ENCODE measurements at places on chromosomes 3 and 15.
A peak's percentile ranks its signal among the peaks of the same experiment; 100 is the strongest.

DNA sequence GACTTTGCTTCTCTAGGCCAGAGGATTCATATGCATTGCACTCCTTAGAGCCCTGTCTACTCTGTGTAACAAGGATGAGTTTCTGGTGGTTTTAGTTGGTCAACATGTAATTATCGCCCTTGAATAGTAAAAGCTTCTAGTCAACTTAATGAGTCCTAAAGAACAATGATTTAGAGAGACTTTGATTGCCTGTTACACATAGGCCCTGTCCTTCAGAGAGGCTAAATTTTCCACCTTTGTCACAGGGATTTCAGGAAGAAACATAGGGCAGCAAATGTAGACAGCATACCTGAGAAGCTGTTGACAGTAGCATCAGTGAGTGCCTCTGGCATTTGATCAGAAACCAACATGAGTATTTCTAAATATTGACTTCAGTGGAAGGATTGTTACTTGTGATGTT is 7.1 kb downstream of the BTLA start:
- DNase-seq: no peak

GRCh38 chr3:105860641-105861040 is 8.2 kb downstream of the CBLB start:
- DNase-seq: no peak

DNA sequence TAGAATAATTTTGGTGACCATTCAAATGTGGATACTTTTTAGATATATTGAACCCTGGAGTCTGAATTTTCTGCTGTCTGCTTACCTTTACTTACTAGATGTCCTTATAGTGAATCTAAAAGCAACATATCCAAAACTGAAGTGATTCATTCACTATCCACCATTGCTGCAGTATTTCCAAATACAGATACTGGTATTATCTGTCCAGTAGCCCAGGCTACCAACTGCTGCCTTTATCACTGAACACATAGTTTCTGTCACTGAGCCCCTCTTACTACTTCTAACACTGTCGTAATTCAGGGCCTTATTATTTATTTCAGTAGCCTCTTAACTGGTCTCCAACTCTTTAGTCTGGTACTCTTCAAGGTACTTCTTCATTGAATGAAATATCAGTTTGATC is 49.2 kb downstream of the SLMAP start:
- no peak for DNase-seq

DNA sequence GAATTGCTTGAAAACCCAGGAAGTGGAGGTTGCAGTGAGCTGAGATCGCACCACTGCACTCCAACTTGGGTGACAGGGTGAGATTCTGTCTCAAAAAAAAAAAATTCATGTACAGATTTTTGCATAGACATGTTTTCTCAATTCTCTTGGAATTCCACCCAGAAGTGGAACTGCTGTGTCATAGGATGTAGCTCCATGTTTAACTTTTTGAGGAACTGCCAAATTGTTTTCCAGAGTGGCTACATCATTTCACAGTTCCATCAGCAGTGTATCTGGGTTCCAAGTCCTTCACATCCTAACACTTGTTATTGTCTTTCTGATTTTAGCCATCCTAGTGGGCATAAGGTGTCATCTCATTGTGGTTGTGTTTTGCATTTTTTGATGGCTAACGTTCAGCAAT is 9.9 kb downstream of the CAPN7 start:
- DNase-seq: no peak

- DNase-seq: no peak
Observed at GRCh38 chr3:189598530-189599225, 32.5 kb upstream of the TP63 start.

- DNase-seq: no peak
Observed at GRCh38 chr3:52437326-52438103, 7.4 kb downstream of the SEMA3G start.

- DNase-seq: no peak
Observed at GRCh38 chr15:59260090-59260489, 53.4 kb downstream of the LDHAL6B start.

DNA sequence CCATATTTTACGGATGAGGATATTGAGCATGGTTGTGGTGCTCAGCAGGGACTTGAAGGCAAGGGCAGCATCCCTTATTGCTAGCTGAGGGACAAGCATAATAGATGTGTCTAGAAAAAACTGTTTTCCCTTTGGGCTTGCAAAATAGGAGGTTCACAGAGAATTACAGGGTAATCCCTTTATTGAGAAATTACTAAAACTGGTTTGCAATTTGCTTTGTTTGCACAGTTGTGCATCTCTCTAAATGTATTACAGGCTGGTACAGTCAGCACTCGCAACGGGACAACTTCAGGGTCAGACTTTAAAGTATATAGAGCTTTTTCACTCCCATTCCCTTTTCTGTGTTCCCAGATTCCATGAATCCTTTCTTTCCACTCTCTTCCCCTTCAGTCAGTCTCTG is 51.3 kb downstream of the SUCNR1 start:
- no peak for DNase-seq

DNA sequence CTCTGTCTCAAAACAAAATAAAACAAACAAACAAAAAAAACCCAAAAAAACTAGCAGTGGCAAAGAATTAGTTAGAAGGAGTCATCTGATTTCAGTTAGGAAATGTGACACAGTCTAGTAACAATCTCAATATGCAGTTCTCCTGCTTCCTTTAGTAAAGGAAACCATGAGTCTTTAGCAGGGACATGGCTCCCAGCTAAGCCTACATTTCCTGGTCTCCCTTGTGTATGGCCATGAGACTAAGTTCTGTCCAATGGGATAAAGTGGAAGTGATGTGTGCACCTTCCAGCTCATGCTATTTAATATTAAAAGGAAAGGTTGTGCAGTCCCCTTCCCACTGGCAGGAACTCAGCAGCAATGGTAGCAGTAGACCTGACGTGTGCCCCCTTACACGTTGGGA is 74.6 kb downstream of the GREM1 start:
- no peak for DNase-seq

- DNase-seq: no peak
Observed at GRCh38 chr15:52085299-52085698, 27.3 kb downstream of the BCL2L10 start.

DNA sequence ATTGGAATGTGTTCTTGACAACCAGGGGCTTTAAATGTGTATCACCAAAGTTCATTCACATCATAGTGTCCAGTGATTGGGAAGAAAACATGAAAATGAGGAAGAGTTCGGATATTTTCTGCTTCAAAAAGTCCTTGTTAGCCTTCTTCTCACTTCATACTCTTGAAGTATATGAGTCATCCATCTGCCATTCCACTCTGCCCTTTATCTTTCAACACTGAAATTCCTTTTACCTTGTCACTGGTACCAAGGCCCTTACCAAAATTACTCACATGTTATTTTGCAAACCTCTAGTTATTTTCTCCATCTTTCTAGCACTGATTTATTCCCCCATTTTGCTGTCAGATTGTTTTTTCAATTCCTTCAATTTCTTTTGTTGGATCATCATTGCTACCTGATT is 32.5 kb downstream of the OR5H15 start:
- no peak for DNase-seq

DNA sequence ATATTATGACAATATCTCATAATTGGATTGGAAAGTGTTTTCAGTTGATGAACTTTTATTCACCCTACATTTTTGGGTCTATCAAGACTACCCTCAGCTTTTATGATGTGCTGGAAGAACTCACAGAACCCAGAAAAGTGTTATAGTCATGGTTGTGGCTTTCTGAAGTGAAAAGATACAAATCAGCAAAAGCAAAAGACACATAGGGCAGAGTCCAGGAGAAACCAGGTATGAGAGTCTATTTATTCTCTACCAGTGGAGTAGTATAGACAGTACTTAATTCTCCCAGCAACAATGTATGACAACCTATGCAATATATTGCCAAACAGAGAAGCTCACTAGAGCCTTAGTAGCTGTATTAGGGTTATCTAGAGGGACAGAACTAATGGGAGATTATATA is 280.4 kb upstream of the TTC14 start:
- DNase-seq: no peak

- DNase-seq: no peak
Observed at GRCh38 chr3:136637176-136637575, 115.0 kb downstream of the STAG1 start.

DNA sequence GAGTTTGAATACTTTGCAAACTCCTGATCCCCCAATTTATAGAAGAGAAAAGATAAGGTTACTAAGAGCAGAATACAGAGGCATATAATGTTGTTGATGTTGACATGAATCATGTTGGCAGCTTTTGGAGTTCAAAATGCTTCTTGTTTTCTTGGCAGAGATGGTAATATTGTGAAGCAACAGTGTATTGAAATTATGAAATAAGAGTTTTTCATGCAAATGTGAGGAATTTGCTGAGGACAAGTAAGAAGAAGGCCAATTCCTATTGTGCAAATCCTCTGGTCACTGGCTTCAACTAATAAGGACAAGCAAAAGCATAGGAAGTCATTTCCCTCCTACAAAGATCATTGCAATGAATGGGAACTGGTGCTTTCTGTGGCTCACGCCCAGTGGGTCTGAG is 126.9 kb upstream of the CHL1 start:
- no peak for DNase-seq

GRCh38 chr3:124258057-124258500 is 266.2 kb upstream of the ROPN1 start:
- DNase-seq: no peak

GRCh38 chr15:33074942-33075341 is 119.6 kb downstream of the FMN1 start:
- no peak for DNase-seq

GRCh38 chr3:119240101-119240590 is 532 bp downstream of the B4GALT4 start:
- DNase-seq: no peak

GRCh38 chr3:42935472-42935871 is 29.5 kb downstream of the ZNF662 start:
- no peak for DNase-seq

GRCh38 chr3:141403576-141403975 is 35.3 kb downstream of the ZBTB38 start:
- DNase-seq: no peak

DNA sequence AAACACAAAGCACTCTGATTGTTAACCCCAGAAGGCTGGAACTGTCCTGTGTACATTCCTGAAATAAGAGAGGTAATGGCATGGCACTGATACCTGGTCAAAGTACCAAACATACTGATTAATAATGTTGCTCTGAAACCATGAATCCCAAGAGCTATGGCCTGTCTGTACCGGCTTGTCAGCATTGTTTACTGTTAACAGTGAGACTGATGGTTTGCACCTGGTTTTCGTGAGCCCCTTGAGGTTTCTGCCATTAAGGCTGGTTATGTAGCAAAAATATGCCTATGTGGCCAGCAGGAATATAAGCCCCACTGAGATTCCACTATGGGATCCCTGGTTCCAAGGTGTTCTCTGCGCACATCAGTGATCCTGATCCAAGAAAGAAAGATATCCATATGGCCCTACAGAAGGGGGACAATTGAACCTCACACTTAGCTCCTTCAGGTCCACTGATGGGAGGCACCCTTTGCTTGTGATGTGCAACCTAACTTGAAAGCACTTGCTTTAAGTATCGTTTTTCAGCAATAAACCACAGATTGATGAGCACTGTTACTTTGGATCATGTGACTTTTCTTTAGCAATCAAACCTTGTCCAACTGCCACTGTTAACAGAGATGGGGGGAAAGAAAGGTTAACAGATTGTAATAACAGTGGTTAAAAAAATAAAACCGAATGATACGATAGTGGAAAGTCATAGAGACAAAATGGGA is 65.2 kb downstream of the TBL1XR1 start:
- DNase-seq: no peak

- DNase-seq: no peak
Observed at GRCh38 chr3:148901987-148902791, 37.1 kb downstream of the CPA3 start.

GRCh38 chr3:37514055-37514665 is 339.8 kb upstream of the LRRFIP2 start:
- no peak for DNase-seq

DNA sequence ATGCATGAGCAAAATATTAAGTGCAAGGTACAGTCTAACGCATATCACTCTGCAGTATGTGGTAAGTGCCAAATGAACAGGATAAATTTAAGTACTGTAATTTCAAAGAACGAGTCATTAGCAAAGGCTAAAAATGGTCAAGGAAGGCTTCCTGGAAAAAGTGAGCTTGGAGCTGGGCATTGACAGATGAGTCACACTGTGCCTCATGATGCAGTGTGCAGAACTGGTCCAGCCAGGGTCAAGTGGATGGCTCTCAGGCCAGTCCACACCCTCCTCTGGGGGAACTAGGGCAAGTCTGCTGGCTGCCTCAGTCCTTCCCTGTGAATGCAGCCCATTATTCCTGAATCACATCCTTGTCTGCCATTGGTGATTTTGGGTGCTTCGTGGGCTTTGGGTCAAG is 76.3 kb downstream of the CACNA1D start:
- DNase-seq: no peak

DNA sequence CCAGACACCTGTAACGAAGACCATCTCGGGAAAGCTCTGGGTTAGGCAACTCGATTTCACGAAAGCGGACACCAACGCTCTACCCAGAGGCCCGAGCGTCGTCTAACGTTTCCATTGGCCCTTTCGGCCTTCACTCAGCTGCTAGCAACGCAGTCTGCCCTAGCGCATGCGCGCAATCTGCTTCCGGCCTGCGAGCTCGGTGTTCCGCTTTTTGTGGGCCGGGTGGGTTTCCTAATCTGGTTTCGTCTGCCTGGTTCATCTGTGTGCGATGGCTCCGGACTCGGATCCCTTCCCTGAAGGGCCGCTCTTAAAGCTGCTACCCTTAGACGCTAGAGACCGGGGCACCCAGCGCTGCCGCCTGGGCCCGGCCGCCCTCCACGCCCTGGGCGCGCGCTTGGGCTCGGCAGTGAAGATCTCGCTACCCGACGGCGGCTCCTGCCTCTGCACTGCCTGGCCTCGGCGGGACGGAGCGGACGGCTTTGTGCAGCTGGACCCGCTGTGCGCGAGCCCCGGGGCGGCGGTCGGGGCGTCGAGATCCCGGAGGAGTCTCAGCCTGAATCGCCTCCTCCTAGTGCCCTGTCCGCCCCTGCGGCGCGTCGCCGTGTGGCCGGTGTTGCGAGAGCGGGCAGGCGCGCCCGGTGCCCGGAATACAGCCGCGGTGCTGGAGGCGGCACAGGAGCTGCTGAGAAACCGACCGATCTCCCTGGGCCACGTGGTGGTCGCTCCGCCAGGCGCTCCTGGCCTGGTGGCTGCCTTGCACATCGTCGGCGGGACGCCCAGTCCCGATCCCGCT is 24.0 kb upstream of the GATM start:
- peak; percentile 83 for DNase-seq

DNA sequence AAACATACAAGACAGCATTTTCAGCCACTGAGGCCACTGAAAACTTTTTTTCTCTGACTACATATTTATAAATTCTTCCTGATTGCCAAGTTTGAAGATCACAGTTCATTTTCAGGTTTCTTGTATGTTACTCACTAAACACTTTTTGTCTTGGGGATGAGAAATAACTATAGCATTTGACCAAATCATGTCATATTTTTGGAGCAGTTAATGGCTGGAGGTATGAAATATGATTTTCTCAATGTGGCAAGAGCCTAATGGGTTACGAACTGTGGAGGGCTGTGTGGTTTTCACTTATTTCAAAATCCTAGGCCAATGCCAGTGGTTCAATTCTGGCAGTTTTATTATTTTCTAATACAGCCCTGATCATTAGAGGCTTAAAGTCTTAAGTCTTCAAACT is 64.4 kb downstream of the USP13 start:
- no peak for DNase-seq

- no peak for DNase-seq
Observed at GRCh38 chr3:104849070-104849469, 517.6 kb upstream of the ALCAM start.
